ENCODE measurements at places on chromosomes 3 and 15. TPM values are rescaled to one million over a fixed set of nuclear protein-coding genes. Genes with fewer than 3 reads are reported as not detected.
A peak's percentile ranks its signal among the peaks of the same experiment; 100 is the strongest.

SPINT1 gene
- total RNA-seq = 680 TPM

- H3K4me1 ChIP-seq = peaks cover 8% of the 10 kb centered on the region
- no peaks in the 10 kb centered on the region for H3K27me3 ChIP-seq
- no peaks in the 10 kb centered on the region for H3K36me3 ChIP-seq
Measured at GRCh38 chr15:71800190-71800589, 10.2 kb upstream of the NR2E3 start.

PEX5L gene
- not detected for total RNA-seq

GRCh38 chr3:56855856-56856512 is 54.2 kb upstream of the ARHGEF3 start:
- no peak overlapping the region for H3K4me3 ChIP-seq
- H3K36me3 ChIP-seq = no peaks in the 10 kb centered on the region
- H3K27me3 ChIP-seq = no peaks in the 10 kb centered on the region
- peak; percentile 36 for DNase-seq
- H3K4me1 ChIP-seq = peaks cover 9% of the 10 kb centered on the region

- H3K4me3 ChIP-seq = no peak overlapping the region
- H3K27me3 ChIP-seq = no peaks in the 10 kb centered on the region
- H3K27ac ChIP-seq = no peak overlapping the region
Measured at GRCh38 chr3:107633327-107634098, 110.8 kb downstream of the BBX start.

GRCh38 chr3:14216257-14217048 is 37.8 kb downstream of the LSM3 start:
- H3K27ac ChIP-seq = no peak overlapping the region
- no peak for DNase-seq
- H3K4me3 ChIP-seq = no peak overlapping the region
- H3K36me3 ChIP-seq = no peaks in the 10 kb centered on the region
- no peaks in the 10 kb centered on the region for H3K4me1 ChIP-seq

MANF gene
- total RNA-seq = 17.5 TPM

ATP8B4 gene
- 10.5 TPM for total RNA-seq

- no peaks in the 10 kb centered on the region for H3K27me3 ChIP-seq
- no peak overlapping the region for H3K27ac ChIP-seq
- no peak overlapping the region for H3K4me3 ChIP-seq
- no peak for DNase-seq
- no peaks in the 10 kb centered on the region for H3K36me3 ChIP-seq
Measured at GRCh38 chr3:100029689-100030088, 84.6 kb downstream of the FILIP1L start.

DNA sequence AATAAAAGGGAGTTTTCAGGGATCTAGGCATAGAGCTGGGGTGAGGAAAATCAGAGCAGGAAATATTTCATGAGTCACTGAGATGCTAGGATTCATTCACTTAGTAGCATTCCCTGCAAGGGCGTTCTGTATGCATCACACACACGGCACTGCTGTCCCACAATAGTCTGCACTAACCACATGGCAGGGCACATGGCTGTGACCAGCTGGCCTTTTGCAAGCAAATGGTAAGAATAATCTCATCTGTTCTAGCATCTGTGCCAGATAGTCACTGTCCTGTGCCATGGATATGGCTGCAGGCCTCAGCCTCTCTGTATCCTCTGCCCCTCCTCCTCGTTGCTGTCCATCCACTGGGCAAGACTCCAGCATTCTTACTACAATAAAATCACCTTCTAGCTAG is 37.8 kb downstream of the BOC start:
- no peaks in the 10 kb centered on the region for H3K27me3 ChIP-seq
- peak overlapping the region; percentile 78 for H3K27ac ChIP-seq
- no peaks in the 10 kb centered on the region for H3K36me3 ChIP-seq
- H3K4me1 ChIP-seq = peaks cover 30% of the 10 kb centered on the region
- DNase-seq = no peak
- H3K4me3 ChIP-seq = no peak overlapping the region

DNA sequence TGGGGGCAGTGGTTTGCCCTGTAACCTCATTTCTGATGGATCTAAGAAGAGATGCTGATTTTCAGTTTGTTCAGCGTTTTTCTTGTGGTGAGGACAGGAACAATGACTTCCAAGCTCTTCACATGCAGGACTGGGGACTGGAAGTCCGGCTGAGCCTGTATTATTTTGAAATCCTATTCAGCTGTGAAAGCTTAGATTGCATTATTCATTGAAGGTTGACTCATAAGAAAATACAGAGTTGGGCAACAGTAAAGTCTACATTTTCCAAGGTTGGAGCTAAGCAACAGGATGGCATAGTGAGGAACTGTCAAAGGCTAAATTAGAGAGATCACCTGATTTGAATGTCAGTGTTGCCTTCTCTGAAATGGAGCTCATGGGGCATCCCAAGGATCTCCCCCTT is 230.9 kb upstream of the FEZF2 start:
- H3K36me3 ChIP-seq = no peaks in the 10 kb centered on the region
- no peaks in the 10 kb centered on the region for H3K4me1 ChIP-seq
- no peak for DNase-seq
- no peak overlapping the region for H3K4me3 ChIP-seq
- H3K27me3 ChIP-seq = no peaks in the 10 kb centered on the region

DNA sequence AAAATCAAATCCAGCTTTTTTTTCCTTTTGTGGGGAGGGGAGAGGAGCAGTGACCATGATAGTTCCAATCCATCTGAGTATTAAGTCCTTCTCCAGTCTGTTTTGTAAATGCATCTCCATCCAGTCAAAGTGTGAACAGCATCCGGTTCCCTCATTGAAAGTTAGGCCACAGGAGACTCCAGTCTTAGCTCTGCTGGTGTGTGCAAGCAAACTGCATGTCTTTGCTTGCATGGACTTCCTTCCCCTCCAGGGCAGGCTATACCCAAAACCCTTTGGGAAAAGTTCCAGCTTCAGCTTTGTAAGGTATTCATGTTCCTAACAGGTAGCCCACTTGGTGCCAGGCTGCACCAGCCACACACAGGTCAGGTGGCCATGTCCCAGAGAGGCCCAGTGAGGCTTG is 3.1 kb upstream of the MAN2C1 start:
- H3K4me1 ChIP-seq = peaks cover 19% of the 10 kb centered on the region
- no peak overlapping the region for H3K4me3 ChIP-seq
- H3K36me3 ChIP-seq = no peaks in the 10 kb centered on the region
- no peak overlapping the region for H3K27ac ChIP-seq

DNA sequence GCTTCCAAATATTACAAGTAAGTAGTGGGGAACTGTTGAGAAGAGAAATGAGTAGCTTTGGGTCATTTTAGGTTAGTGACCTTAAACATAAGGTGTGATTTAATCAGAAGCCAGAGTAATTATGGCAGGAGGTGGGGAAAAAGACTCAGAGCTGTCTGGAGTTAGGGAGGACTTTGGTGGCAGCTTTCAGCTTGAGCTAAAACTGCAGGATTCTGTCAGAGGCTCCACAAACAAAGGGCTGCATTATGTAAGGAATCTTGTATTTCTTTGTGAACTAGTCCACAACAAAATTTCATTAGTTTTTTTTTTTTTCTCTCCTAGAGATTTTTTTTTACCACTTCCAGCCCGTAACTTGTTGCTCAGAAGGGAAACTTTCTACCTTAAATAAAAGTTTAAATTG is 345.3 kb downstream of the TIGIT start:
- no peak overlapping the region for H3K4me3 ChIP-seq
- DNase-seq = no peak
- no peaks in the 10 kb centered on the region for H3K4me1 ChIP-seq
- no peaks in the 10 kb centered on the region for H3K36me3 ChIP-seq
- H3K27ac ChIP-seq = no peak overlapping the region

DNA sequence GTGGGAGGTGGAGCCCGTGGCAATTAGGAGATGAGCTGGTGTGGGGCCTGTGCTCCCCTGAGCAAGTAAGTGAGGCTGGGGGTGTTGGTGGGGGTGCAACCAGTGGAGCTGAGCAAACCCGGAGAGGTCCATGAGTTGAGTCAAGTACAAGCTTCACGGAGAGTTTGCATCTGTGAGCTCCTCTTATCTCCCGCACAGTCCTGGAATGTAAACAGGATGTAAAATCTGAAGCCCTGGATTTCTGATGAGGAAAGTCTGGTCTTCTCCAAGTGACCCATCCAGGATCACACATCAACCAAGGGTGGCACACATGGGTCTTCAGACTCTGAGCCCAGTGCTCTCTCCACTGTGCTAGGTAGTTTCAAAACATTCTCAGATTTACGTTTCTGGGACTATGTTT is 67.8 kb downstream of the LSM3 start:
- no peaks in the 10 kb centered on the region for H3K27me3 ChIP-seq
- no peak for DNase-seq
- H3K27ac ChIP-seq = no peak overlapping the region
- no peak overlapping the region for H3K4me3 ChIP-seq
- no peaks in the 10 kb centered on the region for H3K4me1 ChIP-seq

DNA sequence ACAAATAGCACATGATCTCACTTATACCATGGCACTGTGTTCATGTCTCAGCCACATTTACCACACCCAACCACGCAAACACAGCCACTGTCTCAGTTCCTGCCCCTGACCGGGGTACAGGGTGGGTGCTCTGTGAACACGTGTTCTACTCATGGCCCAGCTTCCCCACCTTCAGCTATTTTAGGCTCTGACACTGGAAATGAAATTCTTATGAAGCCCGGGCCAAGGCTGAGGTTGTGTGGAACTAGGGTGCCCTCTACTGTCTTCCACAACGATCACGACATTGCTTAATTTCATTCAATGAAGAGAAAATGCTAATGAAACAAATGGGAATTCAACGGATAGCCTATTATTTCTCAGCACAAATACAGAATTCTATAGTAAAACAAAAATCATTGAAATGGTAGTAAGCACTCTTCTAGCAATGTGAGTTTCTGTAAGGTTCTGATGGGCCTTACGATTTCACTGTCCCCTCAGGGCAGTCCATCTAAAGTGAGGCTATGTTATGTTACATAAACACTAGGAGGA is 2.1 kb upstream of the GABRA5 start:
- H3K27ac ChIP-seq = no peak overlapping the region
- H3K4me1 ChIP-seq = no peaks in the 10 kb centered on the region
- peaks cover 37% of the 10 kb centered on the region for H3K27me3 ChIP-seq

- no peaks in the 10 kb centered on the region for H3K36me3 ChIP-seq
- no peaks in the 10 kb centered on the region for H3K27me3 ChIP-seq
- H3K4me1 ChIP-seq = no peaks in the 10 kb centered on the region
- no peak for DNase-seq
- H3K27ac ChIP-seq = no peak overlapping the region
- no peak overlapping the region for H3K4me3 ChIP-seq
Measured at GRCh38 chr15:69860921-69861320, 236.8 kb downstream of the TLE3 start.

- no peak for DNase-seq
- H3K27me3 ChIP-seq = no peaks in the 10 kb centered on the region
- no peak overlapping the region for H3K27ac ChIP-seq
- no peaks in the 10 kb centered on the region for H3K4me1 ChIP-seq
- H3K4me3 ChIP-seq = no peak overlapping the region
- H3K36me3 ChIP-seq = no peaks in the 10 kb centered on the region
Measured at GRCh38 chr3:188060264-188060835, 93.6 kb upstream of the LPP start.

- no peak overlapping the region for H3K4me3 ChIP-seq
- no peaks in the 10 kb centered on the region for H3K36me3 ChIP-seq
- H3K27ac ChIP-seq = no peak overlapping the region
Measured at GRCh38 chr3:22729212-22729611, 473.9 kb upstream of the UBE2E2 start.

VIPR1 gene
- 250 TPM for total RNA-seq

DNA sequence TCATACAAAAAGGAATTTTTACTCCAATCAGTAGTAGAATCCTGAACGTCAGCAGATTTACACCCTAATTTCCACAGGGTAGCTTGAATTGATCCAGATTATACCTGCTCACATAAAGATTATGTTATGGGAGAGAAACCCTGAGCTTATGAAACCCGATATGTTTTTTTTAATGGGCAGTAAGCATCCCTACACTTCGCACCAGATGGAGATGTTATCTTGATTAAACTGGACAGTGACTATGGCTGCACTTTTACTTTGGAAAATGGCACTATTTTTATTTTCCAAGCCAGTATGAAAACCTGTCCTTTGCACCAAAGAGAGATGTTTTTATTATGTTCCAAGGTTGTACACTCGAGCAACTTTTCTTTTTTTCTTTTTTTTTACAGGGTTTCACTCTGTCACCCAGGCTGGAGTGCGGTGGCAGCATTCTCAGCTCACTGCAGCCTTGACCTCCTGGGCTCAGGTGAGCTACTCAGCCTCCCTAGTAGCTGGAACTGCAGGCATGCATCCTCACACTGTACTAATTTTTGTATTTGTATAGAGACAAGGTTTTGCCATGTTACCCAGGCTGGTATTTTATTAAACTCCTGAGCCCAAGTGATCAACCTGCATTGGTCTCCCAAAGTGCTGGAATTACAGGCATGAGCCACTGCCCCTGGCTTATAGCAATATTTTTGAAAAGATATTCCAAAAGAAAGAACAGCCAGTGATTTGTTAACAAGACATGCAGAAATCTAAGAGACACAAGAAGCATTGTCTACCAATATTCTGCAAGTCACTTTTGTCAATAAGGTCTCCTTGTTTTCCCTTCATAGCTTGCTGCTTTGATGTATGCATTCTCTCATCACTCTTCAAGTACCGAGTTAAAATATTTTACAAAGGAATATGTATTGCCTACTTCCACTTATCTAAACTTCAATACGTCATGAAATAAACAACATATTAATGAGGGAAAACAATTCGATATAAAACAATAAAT is 1412.6 kb downstream of the ZPLD1 start:
- H3K27me3 ChIP-seq = no peaks in the 10 kb centered on the region
- no peak overlapping the region for H3K27ac ChIP-seq
- no peak for DNase-seq
- no peaks in the 10 kb centered on the region for H3K4me1 ChIP-seq

- H3K4me3 ChIP-seq = no peak overlapping the region
- peaks cover 4% of the 10 kb centered on the region for H3K36me3 ChIP-seq
- H3K27me3 ChIP-seq = no peaks in the 10 kb centered on the region
- H3K4me1 ChIP-seq = peaks cover under 1% of the 10 kb centered on the region
Measured at GRCh38 chr3:197718891-197719290, 17.8 kb downstream of the RUBCN start.

EEF1AKMT4 gene
- total RNA-seq = 4.0 TPM

KLHL6 gene
- total RNA-seq = 2.0 TPM

DNA sequence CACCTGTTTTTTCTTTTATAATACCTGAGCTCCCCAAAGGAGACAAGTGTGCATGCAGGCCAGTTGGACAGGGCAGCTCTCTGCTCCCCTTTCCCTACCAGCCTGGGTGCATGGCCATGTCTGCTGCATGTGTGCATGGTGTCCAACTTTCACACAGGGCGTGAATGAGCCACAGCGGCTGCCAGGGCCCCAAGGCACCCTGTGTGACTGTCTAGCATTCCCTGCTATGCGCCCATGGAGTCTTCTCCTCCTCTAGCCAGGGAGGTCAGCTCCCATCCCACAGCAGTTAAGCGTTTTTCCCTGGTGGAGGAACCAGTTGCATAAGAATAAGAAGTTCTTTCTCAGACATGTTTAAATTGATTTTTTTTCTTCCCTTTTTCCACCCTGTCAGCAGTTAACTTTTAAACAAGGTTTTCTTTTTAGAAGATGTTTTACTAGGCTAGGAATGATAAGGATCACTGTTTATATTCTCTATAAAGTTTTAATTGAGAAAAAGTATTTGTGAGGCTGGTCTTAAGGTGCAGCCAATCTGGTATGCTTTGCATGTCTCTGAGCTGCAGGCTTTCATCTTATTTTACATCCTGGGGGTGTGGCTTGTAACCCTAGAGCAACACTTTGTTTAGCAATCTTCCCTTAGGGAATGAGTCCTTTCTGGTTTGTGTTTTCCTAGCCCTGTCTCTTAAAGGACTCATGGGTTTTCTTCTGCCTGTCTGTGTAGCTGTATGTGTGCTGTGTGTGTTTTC is 20.5 kb upstream of the OR5H1 start:
- no peak for DNase-seq
- no peaks in the 10 kb centered on the region for H3K36me3 ChIP-seq
- no peak overlapping the region for H3K27ac ChIP-seq
- no peak overlapping the region for H3K4me3 ChIP-seq
- H3K27me3 ChIP-seq = no peaks in the 10 kb centered on the region
